ENCODE measurements at places on chromosomes 7 and 10. TPM values are rescaled to one million over a fixed set of nuclear protein-coding genes. Genes with fewer than 3 reads are reported as not detected.

Gene HYAL4
- not detected for polyA plus RNA-seq

Gene PDLIM1
- 334 TPM for polyA plus RNA-seq

Gene PPP1R17
- polyA plus RNA-seq = not detected

Gene PRPS1L1
- polyA plus RNA-seq = not detected

Gene DPYSL4
- polyA plus RNA-seq = 4.6 TPM

Gene ACBD7
- polyA plus RNA-seq = 2.2 TPM

Gene ASAH2
- 64.5 TPM for polyA plus RNA-seq

Gene NXPH1
- polyA plus RNA-seq = 0.06 TPM

DNA sequence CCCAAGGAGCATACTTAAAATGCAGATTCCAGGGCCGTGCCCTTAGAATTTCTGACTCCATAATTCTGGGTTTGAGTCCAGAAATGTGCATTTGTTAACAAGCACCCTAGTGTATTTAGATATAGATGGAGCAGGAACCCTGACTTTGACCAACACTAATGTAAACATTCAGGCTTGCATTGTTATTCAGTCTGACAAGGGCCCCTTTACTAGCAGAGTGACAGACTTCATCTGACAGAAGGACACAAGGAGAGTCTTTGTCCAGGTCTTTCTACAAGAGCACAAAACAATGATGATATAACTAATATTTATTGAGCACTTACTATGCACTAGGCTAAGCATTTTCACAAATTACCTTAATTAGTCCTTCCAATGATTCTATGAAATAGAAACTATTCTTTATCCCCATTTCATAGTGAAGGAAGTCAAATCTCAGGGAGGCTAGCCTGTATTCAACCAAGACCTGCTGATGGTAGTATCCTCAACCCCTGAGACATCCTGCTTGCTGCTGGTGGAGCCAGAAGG lies 3.9 kb downstream of the RBP4 start:
- no peak for DNase-seq

GRCh38 chr10:42975005-42975493 lies 101.8 kb upstream of the RET start:
- DNase-seq = no peak

DNA sequence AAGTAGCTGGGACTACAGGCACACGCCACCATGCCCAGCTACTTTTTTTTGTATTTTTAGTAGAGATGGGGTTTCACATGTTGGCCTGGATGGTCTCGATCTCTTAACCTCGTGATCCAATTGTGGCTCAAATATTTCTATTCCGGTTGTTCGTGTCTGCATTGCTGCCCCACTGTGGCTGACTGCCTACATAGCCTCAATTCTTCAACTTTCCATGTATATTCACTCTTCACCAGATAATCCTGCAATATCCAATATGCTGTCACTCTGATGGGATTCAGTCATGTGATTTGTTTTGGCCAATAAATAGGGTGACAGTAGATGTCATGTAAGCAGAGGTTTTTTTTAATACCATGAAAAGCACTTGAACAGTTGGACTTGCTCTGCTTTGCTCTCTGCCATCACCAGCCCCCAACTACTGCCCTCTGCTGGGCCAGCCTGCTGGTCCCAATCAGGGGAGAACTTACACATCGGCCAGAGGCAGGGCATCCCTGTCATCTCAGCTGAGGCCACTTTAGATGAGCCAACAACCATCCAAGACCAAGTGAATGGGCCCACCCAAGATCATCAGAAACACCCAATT lies 56.7 kb downstream of the NSUN6 start:
- DNase-seq = no peak

GRCh38 chr10:20856484-20856883 lies 40.6 kb downstream of the NEBL start:
- DNase-seq = no peak

GRCh38 chr10:5555881-5556280 lies 31.1 kb downstream of the CALML3 start:
- no peak for DNase-seq

GRCh38 chr7:143214789-143215679 lies 6.8 kb upstream of the TAS2R40 start:
- DNase-seq = peak; percentile 59

DNA sequence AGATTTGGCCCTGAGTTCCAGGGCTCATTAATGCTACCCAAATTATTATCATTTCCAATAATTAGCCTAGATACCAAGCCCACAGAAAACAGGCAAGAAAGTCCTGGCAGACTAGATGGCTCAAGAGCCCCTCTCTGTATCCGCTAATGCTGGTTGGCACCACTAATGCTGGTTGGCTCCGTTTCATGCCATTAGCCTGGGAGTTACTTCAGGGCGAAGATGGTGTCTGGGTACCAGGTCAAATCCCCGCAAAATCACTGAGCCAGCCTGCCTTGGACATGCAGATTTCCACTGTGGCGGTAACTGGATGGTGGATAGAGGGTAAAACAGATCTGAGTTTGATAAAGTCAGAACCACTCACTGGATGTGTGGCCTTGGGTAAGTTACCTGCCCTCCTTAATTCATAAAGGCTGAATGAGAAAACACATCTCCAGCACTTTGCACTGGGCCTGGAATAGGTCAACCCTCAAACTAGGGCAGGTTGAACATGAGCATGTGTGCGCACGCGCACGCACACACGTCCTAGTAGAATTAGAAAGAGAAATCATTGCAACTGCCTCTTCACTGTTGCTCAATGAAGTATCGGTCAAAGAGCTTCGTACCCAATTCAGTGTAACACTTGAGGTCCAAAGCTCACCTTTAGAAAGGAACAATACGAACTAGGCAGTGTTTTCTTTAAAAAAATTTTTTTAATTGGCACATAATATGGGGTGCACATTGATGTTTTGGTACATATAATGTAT lies 91.5 kb downstream of the PRPF18 start:
- peak; percentile 72 for DNase-seq

DNA sequence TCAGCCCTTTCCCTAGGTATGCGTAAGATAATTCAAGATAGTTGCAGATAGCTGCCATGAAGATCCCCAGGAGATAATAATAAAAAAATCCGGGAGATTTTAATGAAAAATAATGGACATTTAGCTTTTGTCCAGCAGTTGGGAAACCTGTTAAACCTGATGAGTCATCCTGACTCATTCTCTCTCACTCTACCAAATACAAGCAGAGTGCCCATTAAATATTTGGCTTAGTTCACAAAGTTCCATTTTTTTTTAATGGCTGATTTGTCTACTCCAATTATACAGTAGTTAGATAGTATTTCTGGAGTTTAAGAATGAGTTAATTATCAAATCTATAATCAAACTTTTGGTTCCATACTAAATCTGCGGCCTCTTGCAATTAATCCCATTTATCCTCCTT lies 2.1 kb upstream of the SHTN1 start:
- DNase-seq = no peak

GRCh38 chr10:85420501-85421191 lies 945.9 kb downstream of the GRID1 start:
- no peak for DNase-seq

DNA sequence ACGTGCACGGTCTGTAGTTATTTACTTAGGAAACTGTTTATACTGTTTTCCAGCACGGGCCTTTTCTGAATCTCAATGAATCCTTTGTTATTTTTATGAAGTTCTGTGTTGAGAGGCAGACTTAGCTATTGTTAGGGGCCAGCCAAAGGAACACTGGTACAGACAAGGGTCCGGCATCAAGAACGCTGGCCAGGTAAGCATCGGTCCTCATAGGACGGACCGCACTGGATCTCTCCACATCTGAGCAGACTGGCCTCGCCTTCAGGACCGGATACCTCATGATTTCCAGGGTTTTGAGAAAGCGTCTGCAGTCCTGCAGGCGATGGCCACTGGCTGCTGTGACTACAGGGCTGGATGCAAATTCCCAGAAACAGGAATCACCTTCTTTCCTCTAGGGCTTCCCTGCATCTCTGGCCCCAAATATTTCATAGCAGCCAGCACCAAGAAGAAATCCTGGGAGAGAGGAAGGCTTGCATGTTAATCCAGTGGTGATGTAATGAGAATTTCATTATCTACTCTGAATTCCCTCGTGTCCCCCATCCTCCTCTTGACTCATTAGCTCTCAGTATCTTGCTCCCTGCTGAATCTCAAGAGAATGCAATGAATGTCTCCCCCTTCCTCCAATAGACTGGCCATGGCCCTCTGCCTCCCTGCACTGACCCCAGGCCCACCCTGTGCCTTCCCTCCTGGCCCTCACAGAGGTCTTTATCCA lies 325.4 kb upstream of the NPVF start:
- DNase-seq = no peak

DNA sequence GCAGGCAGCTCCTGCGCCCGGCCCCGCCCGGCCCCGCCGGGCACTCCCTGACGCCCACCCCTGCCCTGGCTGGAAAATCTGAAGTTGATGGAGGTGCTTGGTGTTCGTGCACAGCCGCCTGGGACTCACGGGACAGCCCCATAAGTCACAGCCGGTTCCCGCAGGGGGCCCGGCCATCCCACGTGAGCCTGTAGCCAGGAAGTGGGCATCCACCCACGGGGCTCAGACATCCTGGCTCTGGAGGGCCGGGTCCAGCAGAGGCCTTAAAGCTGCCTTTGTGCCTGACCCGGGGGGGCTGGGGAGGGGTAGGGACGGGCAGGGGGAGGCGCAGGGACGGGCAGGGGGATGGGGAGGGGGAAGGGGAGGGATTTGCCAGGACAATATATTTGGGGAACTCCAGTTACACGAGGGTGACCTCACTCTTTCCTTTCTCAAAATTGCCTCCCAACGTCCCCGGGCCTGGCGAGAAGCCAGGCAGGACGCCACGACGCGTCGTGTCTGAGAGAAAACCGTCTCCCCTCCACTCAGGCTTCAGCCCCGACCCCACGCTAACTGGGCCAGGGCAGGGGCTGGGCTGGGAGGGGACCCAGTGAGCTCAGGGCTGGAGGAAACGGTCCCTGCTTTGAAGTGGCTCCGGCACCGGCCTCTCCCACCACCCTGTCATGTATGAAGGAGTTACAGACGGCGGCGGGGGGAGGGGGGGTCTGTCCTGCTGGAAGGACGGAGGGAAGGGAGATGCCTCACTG lies 82.1 kb upstream of the PDGFA start:
- peak; percentile 47 for DNase-seq

- no peak for DNase-seq
Observed at GRCh38 chr7:55173671-55174070, 154.9 kb downstream of the EGFR start.

DNA sequence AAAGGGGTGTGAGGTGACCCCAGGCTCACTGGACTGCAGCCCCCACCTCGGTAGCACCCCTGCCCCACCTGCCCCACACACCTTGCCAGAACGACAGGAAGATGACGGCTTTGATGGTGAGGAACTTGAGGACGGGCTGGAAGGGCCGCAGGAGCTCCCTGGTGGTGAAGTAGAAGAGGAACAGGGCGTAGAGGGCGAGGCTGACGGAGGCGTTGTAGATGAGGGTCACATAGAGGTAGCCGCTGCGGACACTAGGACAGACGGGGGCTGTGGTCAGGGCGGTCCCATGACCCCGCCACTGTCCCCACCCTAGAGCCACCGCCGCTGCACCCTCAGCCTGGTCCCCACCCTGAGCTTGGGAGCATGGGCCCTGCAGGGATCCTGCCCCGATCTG lies 7.6 kb downstream of the TMEM184A start:
- no peak for DNase-seq

DNA sequence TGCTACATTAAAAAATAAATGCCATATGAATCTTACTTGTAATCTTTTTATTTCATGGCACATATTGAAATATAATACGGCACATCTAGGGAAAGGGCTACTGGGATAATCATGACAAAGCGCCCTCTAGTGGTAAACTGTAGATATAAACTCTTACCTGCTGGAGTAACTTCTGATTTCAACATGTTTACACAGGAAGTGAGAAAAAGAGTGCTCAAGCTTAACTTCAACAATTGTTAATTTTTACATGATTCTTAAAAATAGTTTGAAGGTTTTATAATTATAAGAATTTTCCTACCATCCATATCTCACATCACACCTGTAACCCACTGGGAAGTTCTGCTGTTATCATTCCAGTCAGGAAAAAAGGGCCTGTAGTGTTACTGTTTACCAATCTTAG lies 2.0 kb upstream of the HEPACAM2 start:
- DNase-seq = peak; percentile 43

DNA sequence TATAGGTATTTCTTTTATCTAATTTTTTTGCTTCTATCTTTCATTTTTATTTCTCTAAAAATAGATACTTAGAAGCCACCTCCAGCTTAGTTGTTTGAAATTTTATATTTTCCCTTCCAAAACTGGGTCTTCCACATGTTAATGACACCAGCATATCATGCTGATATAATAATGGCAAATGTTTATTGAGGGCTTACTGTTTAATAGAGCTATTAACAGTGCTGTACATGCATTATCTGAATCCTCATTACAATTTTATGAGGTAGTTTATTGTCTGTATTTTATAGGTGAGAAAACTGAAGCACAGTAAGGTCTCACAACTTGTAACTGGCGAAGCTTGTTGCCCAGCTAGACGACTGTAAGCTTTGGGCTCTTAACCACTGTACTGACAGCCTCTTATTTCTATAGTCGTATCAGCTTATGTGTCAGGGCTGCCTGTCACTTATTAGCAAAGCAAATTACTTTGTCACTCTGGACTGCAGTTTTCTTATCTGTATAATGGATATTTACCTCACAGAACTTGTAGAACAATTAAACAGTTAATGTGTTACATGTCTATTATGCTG lies 51.2 kb downstream of the ANKIB1 start:
- DNase-seq = peak; percentile 80

DNA sequence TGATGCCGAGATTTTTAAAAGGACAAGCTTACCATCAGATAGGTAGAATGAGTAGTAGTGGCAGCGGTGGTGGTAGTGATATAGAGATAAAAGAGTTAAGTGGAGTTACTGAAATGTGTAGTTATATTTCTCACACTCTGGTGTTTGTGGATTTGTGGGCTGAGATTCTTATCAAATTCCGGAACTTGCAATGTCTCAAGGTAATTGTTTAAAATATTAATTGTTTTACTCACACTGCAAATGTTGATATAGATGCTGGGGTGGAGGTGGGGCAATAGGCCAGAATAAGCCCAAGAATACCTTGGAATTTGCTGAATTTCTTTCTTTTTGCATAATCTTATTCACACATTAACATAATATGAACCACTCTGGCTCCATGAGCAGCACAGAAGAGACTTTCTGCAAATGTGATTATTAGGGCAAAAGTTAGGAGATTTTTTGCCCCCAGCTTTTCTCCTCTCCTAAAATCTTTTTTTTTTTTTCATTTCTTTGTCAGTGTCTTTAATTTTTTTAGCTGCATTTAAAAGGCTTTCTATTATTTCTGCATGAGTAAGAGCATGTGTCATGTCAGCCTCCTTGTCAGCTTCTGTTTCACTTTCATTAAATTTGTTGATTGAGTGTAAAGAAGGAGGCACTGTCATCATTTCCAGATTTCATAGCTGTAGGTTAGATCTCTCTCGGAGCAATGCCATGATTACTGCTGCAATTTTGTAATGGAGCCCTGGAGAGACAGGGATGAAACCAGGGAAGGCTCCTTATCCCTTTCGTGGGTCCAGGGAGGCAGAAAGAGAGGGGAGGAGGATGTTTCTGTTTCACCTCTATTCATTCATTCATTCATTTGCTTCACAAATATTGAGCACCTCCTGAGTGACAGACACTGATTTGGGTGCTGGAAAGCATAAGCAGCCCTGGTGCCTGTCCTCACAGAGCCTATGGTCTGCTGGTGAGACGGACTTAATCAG lies 13.1 kb upstream of the SGMS1 start:
- no peak for DNase-seq
